MCF 10A (cell line): ENCODE measurements at places on chromosomes 5 and 9. TPM values are rescaled to one million over a fixed set of nuclear protein-coding genes. Genes with fewer than 3 reads are reported as not detected.

SPATA31E1 gene
- total RNA-seq = not detected in 2 replicates

ARHGEF28 gene
- total RNA-seq = 27.2 and 34.8 TPM in 2 replicates

NR5A1 gene
- total RNA-seq = not detected in 2 replicates

DNA sequence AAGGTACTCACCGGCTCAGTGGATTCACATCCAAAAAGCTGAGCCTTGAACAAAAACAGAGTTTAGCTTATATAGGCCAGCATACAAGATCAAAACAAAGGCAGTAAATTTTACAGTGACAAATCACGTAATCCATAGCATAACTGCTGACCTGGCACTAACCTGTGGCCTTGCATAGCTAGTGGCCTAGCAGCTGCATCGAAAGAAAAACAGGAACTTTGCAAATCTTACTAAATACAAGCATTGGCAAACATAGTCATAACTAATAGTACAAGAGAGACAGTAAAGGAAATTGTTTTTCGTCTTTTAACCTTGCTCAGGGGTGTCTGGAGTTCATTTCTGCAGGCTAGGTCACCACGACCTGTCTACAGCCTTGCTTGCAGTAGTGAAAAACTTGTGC lies 4.8 kb downstream of the HSDL2 start:
- no peak for DNase-seq

DNA sequence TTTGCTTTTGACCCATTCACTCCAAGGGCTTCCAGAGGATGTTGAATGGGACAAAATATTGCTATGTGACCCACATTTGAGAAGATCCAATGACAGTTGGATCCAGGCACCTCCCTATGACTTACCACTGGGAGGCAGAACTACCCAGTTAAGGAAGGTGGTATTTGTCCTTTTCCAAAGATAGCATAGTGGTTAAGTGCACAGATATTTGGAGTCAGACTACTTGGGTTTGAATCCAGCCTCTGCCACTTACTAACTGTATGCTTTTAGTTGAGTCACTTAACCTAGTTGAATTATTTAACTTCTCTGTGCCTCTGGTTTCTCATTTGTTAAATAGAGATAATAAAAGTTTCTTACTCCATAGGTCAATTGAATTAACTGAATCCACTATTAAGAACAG lies 74.5 kb upstream of the PALM2AKAP2 start:
- peak; percentile 58 for DNase-seq

- peak; percentile 38 for DNase-seq
Measured at GRCh38 chr9:89410641-89411350, 87.1 kb downstream of the SEMA4D start.

- DNase-seq = peak; percentile 56
Measured at GRCh38 chr9:108953983-108954574, 19.9 kb downstream of the ABITRAM start.

GRCh38 chr9:107587191-107587963 lies 97.8 kb upstream of the KLF4 start:
- no peak for DNase-seq
